Smooth muscle cell of the pulmonary artery (primary cell): ENCODE measurements at places on chromosomes 7 and 10. TPM values are rescaled to one million over a fixed set of nuclear protein-coding genes. Genes with fewer than 3 reads are reported as not detected.

The CHCHD2 gene
- 166 and 200 TPM in 2 replicates for total RNA-seq

The ECHDC3 gene
- 2.1 and 4.4 TPM in 2 replicates for total RNA-seq

The ADAM12 gene
- total RNA-seq = 77.9 and 120 TPM in 2 replicates

The ZNF853 gene
- total RNA-seq = 0.78 and 0.99 TPM in 2 replicates

The ABCB4 gene
- total RNA-seq = 0.99 and 1.1 TPM in 2 replicates

The MBLAC1 gene
- total RNA-seq = 2.3 and 2.7 TPM in 2 replicates

The UPF2 gene
- total RNA-seq = 15.6 and 16.8 TPM in 2 replicates

The HTR5A gene
- not detected in 2 replicates for total RNA-seq

The PNLIPRP3 gene
- total RNA-seq = not detected in 2 replicates

The IGF2BP3 gene
- total RNA-seq = 20.2 and 77.8 TPM in 2 replicates

The ABCB1 gene
- total RNA-seq = 0.72 and 1.5 TPM in 2 replicates

The GIMAP2 gene
- 0.43 and 1.7 TPM in 2 replicates for total RNA-seq

The NPC1L1 gene
- total RNA-seq = 0.07 and 0.13 TPM in 2 replicates

The FAM25C gene
- total RNA-seq = not detected in 2 replicates

The CPN1 gene
- not detected in 2 replicates for total RNA-seq

The JAKMIP3 gene
- total RNA-seq = 0.13 and 0.26 TPM in 2 replicates
